NCI-H1436 (cell line): ENCODE measurements at places on chromosomes 1 and 21.

- DNase-seq: no peak
These were observed 130.8 kb downstream of the NOS1AP start for GRCh38 chr1:162200096-162200847.

DNA sequence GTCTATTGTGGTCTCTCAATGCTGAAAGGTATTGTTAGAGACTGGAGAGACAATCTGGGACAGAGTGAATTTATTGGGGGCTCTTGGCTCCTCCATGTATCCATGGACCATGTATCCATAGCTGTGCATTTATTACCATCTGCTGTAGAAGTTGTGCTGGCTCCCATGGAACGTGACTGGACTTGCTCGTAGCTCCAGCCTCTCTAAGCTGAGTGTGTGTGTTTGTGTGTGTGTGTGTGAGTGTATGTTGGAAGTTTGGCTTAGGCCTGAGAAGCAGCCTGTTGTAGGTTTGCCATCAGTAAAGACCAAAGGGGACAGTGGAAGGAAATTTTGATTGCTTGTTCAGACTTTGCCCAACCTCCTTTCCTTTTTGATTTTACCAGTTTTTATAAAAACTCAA lies 105.7 kb upstream of the USP24 start:
- no peak for DNase-seq

DNA sequence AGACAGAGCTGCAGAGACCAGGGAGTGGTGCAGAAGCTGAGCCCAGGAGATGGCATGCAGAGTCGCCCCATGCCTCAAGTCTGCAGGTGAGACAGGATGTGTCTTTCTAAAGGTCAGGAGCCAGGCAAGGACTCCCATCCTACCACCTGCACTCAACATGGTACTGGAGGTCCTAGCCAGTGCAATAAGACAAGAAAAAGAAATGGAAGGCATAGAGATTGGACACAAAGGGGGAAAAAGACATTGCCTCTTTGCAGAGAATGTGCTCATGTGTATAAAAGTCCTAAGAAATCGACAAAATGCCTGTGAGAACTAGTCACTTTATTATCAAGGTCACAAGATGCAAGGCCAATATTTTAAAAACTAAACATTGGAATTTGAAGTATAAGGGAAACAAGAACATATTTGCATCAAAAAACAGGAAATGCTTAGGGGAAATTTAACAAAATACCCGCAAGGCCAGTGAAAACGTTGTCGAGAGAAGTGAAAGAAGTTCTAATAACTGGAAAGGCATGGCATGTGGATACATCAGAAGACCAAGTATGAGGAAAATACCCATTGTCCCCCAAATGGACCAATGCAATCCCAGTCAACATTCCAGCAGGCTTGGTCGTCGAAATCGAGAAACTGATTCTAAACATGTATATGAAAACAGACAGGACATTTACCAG lies 13.2 kb upstream of the PRXL2B start:
- no peak for DNase-seq

DNA sequence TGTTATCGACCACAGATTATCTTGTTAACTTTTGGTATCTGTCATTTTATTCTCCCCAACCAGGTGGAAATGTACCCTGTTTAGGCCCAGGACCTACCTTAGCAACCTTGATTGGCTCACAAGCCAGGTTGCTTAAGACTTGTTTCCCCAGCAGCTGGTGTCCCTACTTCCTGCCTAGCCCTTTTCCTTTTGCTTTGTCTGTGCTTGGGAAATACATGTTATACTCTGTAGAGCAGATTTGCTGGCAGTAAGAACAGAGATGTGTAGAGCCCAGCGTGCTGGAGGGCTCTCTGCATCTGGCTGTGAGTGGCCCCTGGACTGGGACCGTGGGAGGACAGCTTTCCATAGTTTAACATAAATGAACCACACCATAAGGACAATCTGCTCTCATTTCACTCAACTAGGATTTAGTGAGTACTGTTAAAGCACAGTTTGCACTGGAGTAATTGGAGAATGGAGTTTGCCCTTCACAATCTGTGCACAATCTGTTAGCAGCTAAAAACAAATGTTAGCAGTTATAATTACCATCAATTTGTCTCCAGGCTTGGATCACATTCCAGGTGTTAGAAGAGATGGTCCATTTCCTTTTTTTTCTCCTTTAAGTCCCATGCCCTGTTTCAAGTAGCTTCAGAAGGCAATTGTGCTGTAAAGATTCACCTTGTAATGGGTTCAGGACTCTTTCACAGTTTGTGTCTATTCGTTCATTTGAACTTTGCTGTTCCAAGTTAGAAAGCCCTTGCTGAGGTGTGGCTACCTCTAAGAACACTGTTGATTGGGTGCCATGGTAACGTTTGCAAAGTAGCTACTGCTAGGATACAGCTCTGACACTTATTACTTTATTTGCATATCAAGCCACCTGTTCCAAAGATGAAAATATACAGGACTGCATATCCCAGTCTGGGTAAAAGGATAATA lies at the start of gene APOBEC4:
APOBEC4 (minus strand) TSS at position 770 of the 915 bp plus-strand sequence. CDS start 4,535 bp downstream, outside the sequence.
- DNase-seq: peak; percentile 40

- DNase-seq: no peak
These were observed 167.0 kb downstream of the TSEN15 start for GRCh38 chr1:184218458-184219075.

DNA sequence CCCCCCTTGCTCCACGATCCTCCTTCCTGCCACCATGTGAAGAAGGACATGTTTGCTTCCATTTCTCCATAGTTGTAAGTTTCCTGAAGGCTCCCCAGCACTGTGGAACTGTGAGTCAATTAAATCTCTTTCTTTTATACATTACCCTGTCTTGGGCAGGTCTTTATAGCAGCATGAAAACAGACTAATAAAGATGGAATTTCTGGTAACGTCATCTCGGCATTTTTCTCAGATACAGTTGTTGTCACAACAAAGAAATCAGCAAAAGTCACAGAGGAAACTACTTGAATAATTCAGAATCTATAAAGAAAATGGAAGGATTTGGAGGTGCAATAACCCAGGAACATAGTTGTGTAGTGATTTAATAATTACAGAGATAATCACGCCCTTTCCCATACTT lies 4.4 kb downstream of the APCS start:
- no peak for DNase-seq

DNA sequence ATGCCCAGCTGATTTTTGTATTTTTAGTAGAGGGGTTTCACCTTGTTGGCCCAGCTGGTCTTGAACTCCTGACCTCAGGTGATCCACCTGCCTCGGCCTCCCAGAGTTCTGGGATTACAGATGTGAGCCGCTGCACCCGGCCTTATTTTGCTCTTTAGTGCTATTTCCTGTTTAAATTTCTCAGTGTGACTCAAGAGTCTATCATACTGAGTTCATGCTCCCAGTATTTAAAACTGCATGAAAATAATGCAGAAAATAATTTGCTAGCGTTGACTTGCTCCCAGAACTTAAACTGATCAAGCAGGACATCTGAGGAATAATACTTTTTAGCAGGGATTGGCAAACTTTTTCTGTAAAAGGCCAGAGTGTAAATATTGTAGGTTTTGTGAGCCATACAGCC lies 86.4 kb upstream of the C1orf21 start:
- no peak for DNase-seq

DNA sequence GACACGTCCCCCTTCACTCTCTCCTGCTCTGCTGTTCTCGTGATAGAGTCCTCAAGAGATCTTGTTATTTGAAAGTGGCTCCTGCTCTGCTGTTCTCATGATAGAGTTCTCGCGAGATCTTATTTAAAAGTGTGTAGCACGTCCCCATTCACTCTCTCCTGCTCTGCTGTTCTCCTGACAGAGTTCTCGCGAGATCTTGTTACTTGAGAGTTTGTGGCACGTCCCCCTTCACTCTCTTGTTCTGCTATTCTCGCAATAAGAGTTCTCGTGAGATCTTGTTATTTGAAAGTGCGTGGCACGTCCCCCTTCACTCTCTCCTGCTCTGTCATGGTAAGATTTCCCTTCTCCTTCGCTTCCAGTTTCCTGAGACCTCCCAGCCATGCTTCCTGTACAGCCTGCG lies 47.9 kb downstream of the SMYD3 start:
- DNase-seq: no peak

- no peak for DNase-seq
These were observed 162.7 kb upstream of the COL6A1 start for GRCh38 chr21:45818904-45819285.

DNA sequence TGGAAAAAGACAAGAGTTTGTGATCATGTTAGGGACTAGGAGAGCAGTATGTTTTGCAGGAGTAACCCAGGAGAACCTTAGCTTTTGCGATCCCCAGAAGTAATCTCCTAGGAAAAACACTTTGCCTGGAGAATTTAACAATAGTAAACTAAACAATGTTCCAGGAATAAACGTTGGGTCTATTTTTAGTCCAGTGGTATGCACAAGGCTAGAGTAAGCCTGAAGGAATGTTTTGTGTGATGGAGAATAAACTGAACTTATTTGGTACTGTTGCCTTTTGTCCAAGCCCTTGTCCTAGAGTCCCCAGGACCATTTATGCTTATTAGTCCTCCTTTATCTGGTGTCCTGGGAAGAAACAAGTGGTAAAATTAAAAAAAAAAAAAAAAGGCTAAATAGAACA lies 28.7 kb upstream of the RGS5 start:
- no peak for DNase-seq

DNA sequence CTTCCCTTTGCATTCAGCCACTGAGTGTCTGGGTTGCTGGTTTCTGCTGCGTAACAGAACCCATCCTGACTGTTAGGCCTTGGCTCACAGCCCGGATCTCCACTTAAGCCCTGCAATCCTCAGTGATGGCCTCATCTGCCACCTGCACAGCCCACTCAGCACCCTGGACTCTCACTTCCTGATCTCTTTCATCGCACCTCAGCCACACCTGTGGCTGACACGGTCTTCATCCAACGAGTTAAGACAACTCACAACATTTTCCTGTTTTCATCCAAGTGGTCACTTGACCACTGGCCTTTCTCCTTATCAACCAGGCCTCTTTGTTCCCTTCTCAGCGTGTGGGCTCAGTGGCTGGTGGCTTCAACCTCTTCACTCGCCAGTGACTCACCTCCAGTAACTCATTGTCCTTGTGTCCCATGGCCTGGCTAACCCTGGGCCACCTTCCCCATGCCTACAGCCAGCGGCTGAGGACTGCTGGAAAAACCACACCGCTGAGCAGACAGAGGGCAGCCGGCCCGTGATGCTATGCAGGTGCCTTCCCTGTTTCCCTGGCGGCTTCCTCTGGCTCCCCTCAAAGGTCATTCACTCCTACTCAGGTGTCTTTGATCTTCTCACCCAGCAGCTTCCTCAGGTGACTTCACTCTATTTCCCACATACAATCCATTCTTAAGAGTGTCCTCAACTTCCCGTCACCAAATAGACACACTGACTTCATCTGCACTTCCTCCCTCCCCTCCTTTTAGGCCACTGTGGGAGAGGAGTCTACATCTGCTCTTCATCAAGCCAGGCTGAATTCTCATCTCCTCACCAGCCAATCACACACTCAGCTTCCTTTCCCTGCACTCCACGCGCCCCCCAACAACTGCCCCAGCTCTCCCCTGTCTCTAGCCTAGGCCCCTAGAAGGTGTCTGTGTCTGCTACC lies 19.9 kb upstream of the EDN2 start:
- DNase-seq: peak; percentile 27

GRCh38 chr1:171981303-171981702 lies 140.0 kb downstream of the DNM3 start:
- no peak for DNase-seq

- DNase-seq: no peak
These were observed 22.8 kb upstream of the ABCA4 start for GRCh38 chr1:94143809-94144176.

GRCh38 chr1:73859227-73859626 lies 338.7 kb downstream of the LRRIQ3 start:
- no peak for DNase-seq

GRCh38 chr21:37808261-37808660 lies 108.0 kb downstream of the KCNJ6 start:
- no peak for DNase-seq

- no peak for DNase-seq
These were observed 9.1 kb upstream of the IRF2BP2 start for GRCh38 chr1:234619071-234619480.

- no peak for DNase-seq
These were observed 2.6 kb downstream of the TAGLN2 start for GRCh38 chr1:159922511-159923202.

GRCh38 chr1:183723571-183723970 lies 70.5 kb upstream of the APOBEC4 start:
- DNase-seq: no peak

GRCh38 chr1:113027007-113027406 lies 46.0 kb upstream of the LRIG2 start:
- DNase-seq: no peak

DNA sequence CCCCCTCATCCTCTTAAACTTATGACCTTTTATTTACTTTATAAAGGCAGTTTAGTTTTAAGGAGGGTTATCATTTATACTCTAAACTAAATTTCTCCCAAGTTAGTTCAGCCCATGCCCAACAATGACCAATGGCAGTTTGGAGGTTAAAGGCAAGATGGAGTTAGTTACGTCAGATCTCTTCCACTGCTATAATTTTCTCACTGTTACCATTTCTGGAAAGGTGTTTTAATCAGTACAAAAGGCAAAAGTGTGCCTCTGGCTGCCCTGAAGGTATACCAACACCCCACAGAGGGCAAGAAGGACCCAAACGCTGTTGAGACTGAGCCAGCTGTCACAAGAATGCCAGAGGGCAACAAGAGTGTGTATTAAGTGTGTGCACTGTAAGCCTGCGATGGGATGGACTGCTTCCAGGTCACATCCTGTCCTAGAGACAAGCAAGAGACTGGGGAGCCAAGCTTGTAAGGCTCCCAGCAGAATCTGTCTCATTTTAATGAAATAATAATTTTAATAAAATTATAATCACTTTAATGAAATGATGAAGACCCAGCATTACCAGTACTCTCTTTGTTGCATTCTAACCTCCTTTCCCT lies 32.5 kb upstream of the FAM89A start:
- no peak for DNase-seq

DNA sequence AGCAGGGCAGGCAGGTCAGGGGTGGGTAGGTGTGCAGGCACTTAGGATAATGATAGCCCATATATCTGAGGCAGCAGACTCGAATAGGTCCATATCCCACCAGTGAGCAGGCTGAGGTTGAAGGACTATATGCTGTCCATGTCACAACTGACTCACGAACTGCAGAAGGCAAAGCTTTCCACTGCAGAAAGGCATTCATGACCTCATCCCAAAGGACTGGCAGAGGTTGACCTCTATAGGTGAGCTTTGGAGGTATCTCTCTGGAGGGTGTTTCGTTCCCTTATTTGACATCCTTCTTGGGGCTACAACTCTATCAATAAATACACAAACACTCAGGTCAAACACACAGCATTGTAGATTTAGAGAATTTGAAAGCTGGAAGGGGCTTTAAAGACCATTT lies 42.8 kb upstream of the MARK1 start:
- no peak for DNase-seq

- DNase-seq: no peak
These were observed 24.3 kb upstream of the BTG2 start for GRCh38 chr1:203281033-203281432.

GRCh38 chr21:44596068-44596725 lies 3.9 kb upstream of the KRTAP10-6 start:
- no peak for DNase-seq
